ENCODE measurements at places on chromosomes 2 and 18.

GRCh38 chr18:42893977-42894376 lies 221.5 kb downstream of the RIT2 start:
- no peak for DNase-seq

DNA sequence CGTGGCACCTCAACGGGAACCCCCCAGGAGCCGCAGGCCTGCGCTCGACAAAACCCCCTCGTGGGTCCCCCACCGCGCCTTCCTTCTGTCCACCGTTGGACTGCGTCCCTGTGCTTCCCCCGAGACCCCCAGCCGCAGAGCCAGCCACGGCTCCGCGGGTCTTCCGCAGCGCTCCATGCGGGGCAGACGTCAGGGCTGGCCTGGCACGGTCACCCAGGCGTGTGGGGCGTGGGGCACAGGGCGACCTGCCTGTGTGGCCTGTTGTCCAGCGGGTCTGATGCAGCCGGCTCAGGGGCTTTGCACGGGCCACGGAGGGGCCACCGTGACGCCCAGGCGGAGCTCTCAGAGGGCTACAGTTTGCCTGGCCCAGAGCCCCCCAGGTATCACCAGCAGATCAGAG lies 11.0 kb downstream of the NFATC1 start:
- DNase-seq, result no peak

DNA sequence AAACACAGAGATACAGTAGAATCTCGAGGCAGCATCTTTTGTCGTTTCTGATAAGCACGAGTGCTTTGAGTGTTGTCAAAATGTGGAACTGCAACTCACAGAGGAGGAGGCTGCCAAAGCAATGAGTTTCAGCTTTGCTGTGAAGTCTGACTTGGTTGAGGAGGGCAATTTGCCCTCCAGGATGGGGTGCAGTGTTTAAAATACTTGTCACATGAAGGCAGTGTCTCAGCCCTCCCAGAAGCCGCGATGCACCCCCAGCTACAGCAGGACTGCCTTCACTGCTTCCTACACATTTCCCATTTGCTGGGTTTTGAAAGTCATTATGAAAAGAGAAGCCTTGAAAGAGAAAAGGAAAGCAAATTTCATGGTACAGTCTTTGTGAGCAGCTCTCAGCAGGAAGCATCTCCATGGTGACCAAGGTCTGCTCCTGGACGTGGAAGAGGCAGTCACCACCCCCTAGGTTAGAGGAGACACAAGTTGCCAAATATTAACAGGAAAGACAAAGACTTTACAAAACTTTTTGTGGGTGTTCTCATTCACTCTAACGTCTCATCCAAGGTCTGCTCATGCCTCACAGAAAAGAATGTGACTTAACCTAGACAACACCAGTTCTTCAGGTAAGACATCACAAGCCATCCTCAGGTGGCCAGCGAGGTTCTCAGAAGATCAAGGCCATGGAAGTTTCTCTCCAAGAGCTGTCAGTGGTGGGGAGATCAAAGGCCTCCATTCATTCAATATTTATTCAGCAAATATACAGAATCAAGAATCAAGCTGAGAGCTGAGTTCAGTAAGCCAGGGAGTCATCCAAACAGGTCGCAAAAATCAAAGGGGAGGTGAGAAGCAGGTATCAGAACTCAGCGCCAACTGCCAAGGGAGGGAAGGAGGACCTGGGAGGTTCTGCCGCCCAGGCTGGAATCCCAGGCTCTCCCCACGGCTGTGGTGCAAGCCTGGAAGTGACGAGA lies 476.0 kb downstream of the EIPR1 start:
- DNase-seq, result no peak

DNA sequence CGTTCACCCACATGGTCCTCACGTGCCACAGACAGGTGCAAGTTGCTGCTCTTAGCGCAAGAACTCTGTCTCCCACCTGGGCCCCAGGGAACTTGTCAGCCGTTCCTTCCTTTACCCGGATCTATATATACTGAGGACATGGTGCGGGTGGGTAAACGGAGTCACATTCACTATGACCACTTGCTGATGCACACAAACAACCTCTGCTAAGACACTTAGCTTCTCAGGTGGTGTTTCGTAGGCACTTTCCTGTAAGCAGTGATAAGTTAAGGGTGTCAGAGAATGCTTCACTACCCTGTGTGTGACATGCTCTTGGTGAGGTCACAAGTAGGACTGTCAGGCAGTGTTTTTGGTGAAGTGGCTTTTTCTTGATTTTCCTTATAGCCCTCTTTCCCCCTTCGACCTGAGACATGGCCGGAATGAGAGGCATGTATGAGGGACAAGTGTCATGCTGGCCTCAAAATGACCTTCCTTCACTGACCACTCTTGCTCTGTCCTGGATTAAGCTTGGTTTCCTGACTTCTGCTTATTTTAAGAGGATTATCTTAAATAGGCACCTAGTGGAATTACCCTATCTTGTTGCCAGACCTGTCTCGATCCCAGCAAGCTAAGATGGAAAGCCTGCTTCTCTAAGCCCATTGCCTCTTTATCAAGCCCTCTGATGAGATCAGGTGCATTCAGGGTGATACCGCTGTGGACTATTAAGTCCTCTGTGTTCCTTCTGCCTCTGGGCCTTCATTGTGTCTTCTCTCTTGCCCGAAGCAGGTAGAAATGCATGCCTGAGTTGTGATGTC lies 97.1 kb upstream of the CELF4 start:
- no peak for DNase-seq

- DNase-seq, result no peak
Measured at GRCh38 chr2:30234180-30234971, 3.0 kb downstream of the LBH start.

DNA sequence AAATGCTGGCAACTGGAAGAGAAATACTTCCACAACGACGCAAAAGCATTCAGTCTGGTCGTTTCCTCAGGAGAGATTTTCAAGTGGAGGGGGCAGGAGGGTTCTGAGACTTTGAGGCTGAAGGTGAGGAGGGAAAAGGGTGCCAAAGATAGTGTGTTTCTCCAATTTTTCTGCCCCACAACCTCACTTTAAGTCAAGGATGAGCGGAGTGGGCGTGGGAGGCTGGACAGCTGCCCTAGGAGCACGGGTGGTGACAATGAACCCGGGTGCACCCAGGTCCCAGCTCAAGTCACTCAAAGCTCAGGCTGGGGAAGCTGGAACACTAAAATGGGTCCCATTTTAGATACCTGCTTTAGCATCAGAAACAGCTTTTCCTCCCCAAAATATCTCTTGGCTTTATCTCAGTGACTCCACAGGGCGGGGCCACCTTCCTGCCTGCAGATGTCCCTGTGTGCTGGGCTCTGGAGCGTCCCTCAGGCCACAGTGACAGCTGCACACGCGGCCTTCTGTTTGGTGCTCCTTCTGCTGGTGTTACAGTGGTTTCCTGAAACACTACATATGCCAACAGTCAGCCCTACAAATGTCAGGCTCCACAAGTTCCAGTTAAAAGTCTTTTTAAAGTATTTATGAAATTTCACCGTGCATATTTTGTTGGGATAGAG lies 1.4 kb upstream of the MBP start:
- DNase-seq, result no peak

GRCh38 chr2:168565112-168565511 lies 109.0 kb downstream of the CERS6 start:
- no peak for DNase-seq
